ENCODE measurements at places on chromosomes 4 and X.

DNA sequence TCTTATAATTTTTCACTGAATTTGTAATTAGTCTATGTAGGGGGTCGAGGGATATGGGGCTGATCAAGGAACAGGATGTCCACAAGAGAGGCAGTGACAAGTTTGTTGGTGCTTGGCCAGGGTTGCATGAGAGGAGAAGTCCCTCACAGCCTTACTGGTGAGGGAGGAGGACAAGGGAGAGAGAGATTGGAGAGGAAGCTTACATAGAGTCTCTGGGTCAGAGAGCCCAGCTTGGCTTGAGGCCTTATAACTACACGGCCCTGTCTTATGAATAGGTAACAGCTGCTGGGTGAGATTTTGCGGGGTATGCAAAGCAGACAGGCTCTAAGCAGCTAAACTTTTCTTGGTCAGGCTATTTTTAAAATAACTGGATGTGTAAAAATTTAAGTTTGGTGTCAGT lies 37.9 kb upstream of the OTUD4 start:
- DNase-seq: no peak

DNA sequence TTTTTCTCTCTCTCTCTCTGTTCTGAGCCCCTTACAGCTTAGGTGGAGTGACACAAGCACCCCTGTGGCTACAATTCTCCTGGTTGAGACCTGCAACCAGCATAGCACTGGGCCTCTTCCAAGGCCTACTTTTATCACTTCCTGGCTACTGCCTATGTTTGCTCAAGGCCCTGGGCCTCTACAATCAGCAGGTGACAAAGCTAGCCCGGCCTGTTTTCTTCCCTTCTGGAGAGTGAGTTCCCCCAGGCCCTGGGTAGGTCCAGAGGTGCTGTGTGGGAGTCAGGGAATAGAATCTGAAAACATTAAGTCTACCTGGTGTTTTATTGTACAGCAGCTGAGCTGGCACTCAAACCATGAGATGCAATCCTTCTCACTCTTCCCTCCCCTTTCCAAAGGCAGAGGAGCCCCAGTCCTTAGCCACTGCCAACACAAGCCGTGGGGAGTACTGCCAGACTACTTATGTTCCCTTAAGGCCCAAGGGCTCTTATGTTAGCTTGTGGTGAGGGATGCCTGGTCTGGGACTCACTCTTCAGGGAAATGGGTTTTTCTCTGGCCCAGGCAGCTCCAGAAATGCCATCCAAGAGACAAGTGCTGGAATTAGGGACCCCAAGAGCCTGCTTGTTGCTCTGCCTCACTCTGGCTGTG lies 23.8 kb upstream of the MAGEC3 start:
- no peak for DNase-seq

- DNase-seq: no peak
Measured at GRCh38 chrX:71504346-71504745, 28.6 kb upstream of the OGT start.

DNA sequence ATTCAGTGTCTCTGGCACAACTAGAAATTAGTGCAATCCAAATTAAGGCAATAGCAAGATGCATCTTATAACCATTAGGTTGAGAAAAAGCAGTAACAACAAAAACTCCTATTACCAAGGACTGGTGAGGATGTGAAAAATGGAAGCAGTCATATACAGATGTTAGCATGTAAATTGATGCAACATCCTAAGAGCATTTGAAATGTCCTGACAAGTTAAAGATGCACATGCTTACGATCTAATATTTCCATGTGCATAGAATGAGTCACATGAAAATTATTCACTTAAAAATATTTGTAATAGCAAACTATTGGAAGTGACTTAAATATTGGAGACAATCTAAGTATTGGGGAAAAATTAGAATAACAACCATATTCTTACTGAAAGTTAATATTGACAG lies 163.0 kb downstream of the FAM13A start:
- DNase-seq: no peak

DNA sequence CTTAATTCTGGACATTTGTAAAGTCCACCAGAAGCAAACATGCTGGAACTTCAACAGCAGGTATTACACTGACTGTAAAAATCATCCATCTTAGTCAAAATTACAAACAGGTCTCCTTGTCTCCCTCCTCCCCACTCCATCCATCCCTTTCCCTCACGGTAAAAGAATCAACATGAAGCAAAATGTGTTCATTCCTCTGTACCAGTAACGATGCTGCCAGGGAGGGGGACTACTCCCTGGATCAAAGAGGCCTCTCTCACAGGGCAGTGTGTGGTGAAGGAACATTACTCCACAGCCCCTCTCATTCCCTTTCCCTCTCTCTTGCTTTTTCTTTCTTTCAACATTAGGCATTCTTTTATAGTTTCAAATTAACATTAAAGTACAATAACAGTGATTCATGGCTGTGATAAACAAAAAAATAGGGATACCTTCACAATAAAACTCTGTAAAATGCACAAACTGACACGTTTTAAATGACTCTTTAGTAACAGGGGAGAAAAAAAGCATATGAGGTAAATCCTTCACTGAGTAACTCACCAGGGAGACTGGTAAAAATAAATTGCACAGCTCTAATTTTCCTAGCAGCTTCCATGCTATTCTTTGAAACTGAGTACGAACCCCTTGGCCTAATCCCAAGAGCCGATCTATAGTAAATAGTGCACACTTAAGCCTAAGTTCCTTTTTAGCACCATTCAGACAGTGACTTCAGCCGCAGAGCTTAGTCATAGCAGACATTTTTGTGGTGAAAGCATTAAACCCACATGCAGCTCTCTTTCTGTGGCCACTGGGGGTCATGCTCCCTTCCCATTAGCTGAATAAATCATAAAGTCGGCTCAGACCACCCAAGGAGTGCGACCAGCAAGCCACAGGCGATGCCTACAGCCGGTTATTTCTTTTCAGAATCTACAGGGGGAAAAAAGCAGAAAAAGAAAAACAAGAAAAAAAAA lies 215.6 kb upstream of the GYPA start:
- no peak for DNase-seq

DNA sequence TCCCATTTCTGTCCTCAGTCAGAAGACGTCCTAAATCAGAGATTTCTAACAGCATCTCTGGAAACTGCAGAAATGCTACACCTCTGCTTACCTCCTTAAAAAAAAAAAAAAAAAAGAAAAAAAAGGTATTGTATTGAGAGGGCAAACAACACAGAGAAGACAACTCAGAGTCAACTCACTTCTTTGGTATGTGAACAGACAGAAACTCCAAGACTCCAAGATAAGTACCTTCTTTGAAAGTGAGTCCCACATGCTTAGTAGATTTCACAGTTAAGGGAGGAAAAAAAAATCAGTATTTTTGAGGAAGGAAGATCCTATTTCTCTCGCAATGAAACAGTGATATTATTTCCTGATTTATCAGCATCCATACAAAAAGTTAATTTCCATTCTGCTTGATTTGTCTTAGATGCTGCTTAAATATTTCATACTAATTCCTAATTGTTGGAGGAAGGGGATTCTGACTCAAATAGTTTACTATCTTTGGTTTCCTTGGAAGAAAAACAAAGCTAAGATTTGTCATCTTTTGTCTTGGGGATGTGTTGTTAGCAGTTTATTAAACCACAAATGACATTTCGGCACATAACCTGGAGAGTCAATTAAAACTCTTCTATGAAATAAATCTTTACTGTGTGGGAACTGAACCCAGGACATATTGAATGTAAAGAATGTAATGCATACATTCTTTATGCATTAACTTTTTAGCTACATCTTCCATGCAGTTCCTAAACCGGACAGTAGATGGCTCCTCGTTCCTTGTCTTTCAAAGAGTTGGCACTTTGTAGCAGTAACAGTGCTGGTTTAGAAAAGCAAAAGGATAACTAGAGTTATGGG lies 4.7 kb downstream of the RASGEF1B start:
- DNase-seq: peak; percentile 59

DNA sequence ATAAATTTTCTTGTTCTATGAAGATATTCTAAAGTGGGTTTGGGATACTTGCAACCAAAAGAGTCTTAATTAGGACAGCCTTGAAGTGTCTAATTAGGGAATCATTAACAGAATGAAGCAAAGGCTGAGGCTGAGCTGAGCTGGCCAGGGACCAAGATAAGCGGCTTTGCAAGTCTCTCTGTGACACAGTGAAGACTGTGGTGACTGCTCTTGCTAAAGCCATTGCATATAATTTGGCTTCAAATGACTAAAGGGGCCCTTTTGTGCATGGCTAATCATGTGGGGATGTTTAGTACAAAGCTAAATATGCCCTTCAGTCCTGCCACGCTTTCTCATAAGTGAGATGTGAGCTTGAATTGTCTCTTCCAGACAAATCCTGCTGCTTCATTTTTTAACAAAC lies 31.2 kb upstream of the GYPA start:
- no peak for DNase-seq

- no peak for DNase-seq
Measured at GRCh38 chr4:41456559-41457101, 81.3 kb upstream of the LIMCH1 start.

- DNase-seq: no peak
Measured at GRCh38 chrX:121254336-121254735, 206.9 kb downstream of the GLUD2 start.

DNA sequence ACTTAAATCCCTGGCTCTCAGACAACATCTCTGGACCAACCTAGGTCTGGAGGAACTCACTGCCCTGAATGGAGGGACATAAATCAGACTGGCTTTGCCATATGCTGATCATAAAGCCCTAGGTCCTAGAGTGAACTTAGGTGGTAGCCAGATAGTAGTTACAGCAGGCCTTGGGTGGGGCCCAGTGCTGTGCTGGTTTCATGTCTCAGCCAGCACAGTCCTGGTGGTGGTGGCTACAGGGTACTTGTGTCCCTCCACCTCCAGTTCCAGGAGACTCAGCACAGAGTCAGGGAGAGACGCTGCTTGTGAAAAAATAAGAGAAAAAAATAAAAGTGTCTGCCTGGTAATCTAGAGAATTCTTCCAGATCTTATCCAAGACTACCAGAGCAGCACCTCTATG lies 40.3 kb downstream of the GSX2 start:
- no peak for DNase-seq

DNA sequence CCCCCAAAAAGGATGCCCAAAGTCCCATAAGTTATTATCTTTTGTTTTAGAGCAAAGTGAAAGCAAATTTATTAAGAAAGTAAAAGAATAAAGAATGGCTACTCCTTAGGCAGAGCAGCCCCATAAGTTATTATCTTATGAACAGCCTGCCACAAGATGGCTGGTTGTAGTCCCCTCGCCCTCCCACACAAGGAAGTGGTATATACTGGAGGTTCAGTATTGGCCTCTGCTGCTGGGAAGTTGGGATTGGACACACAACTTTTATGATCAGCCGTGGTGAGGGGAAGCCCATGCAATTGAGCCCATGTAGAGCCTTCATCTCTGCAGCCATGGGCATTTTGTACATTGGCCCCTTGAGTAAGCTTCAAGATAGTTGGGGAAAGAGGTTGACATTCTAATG lies 8.0 kb upstream of the SMIM10 start:
- DNase-seq: no peak

GRCh38 chr4:98686043-98686707 lies 27.8 kb upstream of the TSPAN5 start:
- no peak for DNase-seq

DNA sequence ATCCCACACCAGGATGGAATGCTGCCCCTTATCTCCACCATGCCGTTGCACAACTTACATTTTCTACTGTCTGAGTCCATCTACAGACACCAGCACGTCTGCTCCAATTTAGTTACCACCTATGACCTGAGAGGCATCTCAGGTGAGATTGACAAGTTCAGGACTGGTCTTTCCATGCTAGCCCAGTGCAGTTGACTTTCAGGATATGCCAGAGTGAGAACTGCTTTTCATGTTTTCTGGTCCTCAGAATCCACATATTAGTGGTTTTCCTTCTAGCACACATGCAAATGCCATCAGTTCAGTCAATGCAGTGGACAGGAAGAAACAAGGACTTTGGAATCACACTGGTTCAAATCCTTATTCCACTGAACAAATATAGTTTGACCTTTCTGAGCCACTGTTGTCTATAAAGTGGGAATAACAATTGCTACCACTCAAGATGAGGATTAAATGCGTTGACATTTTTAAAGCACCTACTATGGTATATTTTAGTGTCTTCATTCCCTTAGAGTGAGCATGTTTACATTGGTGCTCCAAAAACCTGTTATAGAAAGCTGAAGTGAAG lies 38.1 kb upstream of the ANXA3 start:
- DNase-seq: no peak

DNA sequence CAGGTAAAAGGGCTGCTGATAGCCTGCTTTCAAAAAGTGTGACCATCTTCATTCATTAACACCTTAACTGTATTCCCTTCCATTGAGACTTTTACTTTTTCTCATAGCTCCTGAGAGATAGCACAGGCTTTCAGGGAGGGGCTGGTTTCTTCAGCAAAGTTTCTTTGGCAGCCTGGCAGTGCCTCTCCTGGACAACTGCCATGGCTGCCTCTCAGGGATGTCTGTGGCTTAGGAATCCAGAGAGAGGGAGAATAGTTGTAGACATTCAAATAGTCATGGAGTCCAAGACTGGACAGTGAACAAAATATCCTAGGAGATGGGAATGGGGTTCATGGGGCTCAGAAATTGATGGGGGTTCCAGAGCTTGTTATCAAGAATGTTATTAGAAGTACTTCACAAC lies 81.1 kb downstream of the FAM47B start:
- DNase-seq: no peak

DNA sequence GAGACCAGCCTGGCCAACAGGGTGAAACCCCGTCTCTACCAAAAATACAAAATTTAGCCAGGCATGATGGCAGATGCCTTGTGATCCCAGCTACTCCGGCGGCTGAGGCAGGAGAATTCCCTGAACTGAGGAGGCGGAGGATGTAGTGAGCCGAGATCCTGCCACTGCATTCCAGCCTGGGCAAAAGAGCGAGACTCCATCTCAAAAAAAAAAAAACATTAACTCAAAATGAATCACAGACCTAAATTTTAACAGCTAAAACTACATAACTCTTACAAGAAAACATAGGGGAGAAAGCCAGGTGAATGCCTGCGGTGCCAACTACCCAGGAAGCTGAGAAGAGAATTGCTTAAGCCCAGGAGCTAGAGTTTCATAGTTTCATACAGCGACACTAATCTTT lies 54.8 kb downstream of the TMEM165 start:
- no peak for DNase-seq

DNA sequence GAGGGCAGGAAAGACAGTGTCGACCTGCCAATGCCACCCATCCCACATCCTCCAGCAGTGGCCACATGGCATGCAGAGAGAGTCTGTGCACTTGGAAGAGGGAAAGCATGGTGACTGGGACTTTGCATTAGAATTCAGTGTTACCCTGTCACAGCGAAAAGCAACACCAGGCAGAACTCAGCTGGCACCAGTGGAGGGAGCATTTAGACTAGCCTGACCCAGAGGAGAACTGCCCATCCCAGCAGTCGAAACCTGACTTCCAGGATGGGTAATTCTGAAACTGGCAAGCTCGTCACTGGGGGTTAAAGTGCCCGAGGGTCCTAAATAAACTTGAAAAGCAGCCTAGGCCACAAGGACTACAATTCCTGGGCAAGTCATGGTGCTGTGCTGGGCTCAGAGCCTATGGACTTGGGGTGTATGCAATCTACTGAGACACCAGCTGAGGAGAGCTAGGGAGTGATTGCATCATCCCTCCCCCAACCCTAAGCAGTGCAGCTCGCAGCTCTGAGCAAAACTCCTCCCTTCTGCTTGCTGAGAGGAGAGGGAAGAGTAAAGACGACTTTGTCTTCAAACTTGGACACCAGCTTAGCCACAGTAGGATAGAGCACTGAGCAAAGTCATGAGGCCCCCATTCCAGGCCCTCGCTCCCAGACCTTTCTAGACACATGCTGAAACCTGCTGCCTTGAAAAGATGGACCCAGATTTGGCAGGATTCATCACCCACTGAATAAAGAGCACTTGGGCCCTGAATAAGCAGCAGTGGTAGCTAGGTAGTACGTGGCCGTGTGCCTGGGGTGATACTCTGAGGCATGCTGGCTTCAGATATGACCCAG lies 68.8 kb downstream of the DDX60L start:
- no peak for DNase-seq

GRCh38 chrX:4560192-4560591 lies 846.7 kb upstream of the PRKX start:
- DNase-seq: no peak

All from stimulated activated CD8-positive, alpha-beta memory T cell treated with anti-CD3 and anti-CD28 coated beads, Interleukin-12 subunit alpha, Interleukin-12 subunit beta, amount 100 ng/mL, for 1 hour (primary cell).